Activated naive CD4-positive, alpha-beta T cell treated with anti-CD3 and anti-CD28 coated beads, Interleukin-2, amount 10 ng/mL, durations not matched to agents 7 days and 5 days (primary cell): ENCODE measurements at places on chromosomes 16 and 17.

DNA sequence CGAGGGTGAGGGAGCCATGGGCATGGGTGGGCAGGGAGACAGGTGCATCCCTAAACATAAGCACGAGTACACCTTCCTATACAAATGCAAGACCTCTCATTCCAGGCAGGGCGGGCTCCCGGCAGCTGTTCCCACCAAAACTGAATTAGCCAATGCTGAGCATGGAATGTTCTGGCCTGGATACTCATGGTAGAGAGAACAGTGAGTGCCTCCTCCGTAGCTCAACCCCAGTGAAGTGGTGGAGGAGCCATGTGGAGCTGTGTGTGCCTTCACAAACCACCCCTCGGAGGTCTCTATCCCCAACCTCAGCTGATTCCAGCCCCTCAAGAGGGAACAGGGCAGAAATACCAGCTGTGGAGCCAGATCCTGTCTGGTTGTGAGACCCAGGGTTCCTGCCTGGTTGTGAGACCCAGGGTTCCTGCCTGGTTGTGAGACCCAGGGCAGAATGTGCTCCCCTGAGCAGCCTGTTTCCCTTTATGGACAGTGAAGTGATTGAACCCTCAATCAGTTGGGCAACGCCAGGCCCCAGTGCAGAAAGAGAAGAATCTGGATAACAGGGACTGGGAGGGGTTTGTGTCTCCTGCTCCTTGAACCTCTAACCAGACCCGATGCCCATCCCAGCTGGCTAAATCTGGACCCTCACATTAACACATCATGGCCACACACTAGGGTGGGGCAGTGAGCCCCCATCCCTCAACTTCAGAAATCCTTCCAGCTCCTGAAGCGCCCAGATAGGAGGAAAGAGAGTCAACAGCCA is 2.4 kb upstream of the CDH16 start:
- H3K4me3 ChIP-seq = no peak overlapping the region
- no peak overlapping the region for H3K27ac ChIP-seq
- no peaks in the 10 kb centered on the region for H3K36me3 ChIP-seq
- H3K4me1 ChIP-seq = peaks cover 16% of the 10 kb centered on the region
- peaks cover 91% of the 10 kb centered on the region for H3K27me3 ChIP-seq

GRCh38 chr17:12730931-12731521 is 58.3 kb upstream of the ARHGAP44 start:
- H3K36me3 ChIP-seq = no peaks in the 10 kb centered on the region
- H3K27me3 ChIP-seq = no peaks in the 10 kb centered on the region
- no peak overlapping the region for H3K4me3 ChIP-seq
- no peaks in the 10 kb centered on the region for H3K4me1 ChIP-seq
- no peak for DNase-seq

DNA sequence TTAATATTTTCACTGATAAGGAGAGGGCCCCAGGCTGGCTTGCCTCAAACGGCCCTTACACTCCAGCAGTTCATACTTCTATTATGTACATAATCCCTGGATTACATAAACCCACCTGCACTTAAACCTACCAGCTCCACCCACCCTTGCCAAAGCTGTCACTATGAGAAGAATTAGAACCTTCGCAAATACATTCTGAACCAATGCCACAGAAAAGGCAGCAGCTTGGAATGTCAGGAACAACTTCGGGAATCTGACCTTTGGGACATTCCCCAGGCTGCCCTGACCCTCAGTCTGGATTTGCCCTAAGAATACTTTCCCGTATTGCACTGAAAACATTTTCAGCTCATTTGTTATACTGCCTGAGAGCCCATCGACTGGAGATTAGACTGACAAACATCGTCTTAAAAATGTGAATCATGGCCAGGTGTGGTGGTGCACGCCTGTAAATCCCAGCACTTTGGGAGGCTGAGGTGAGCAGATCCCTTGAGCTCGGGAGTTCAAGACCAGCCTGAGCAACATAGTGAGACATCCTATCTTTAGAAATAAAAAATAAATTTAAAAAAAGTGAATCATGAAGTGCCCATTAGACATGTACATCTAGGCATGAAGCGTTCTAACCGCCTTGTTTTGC is 21.0 kb upstream of the SEC14L1 start:
- peaks cover 10% of the 10 kb centered on the region for H3K4me1 ChIP-seq
- H3K27me3 ChIP-seq = no peaks in the 10 kb centered on the region
- no peak for DNase-seq
- H3K27ac ChIP-seq = no peak overlapping the region
- peaks cover 2% of the 10 kb centered on the region for H3K36me3 ChIP-seq

GRCh38 chr16:52546291-52547003 is 496 bp downstream of the TOX3 start:
- no peak overlapping the region for H3K4me3 ChIP-seq
- H3K27me3 ChIP-seq = peaks cover 38% of the 10 kb centered on the region
- DNase-seq = no peak
- H3K36me3 ChIP-seq = peaks cover 4% of the 10 kb centered on the region
- peaks cover 4% of the 10 kb centered on the region for H3K4me1 ChIP-seq

GRCh38 chr17:29066606-29067005 is 23.7 kb downstream of the PIPOX start:
- H3K4me1 ChIP-seq = no peaks in the 10 kb centered on the region
- no peaks in the 10 kb centered on the region for H3K36me3 ChIP-seq
- H3K27me3 ChIP-seq = peaks cover 21% of the 10 kb centered on the region
- no peak for DNase-seq
- H3K27ac ChIP-seq = no peak overlapping the region
- H3K4me3 ChIP-seq = no peak overlapping the region

DNA sequence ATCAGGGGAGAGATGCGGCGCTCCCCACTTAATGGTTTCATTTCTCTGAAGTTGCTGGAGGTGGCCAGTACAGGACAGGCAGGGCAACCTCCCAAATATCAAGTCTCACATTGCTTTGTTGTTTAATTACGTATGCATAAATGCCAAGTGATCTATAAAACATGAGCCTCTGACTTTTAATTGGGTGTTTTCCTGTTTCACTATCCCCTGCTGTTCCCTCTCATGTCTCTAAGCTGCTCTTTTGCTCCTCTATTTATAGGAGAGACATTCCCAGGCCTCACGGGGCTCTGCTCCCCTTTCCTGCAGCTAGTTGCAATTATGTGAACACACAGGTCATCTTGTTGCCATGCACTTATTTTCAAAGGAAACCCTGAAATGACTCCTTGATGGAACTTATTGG is 1173.5 kb upstream of the GOT2 start:
- no peak overlapping the region for H3K4me3 ChIP-seq
- H3K36me3 ChIP-seq = no peaks in the 10 kb centered on the region
- H3K27ac ChIP-seq = no peak overlapping the region
- H3K27me3 ChIP-seq = no peaks in the 10 kb centered on the region
- no peak for DNase-seq

DNA sequence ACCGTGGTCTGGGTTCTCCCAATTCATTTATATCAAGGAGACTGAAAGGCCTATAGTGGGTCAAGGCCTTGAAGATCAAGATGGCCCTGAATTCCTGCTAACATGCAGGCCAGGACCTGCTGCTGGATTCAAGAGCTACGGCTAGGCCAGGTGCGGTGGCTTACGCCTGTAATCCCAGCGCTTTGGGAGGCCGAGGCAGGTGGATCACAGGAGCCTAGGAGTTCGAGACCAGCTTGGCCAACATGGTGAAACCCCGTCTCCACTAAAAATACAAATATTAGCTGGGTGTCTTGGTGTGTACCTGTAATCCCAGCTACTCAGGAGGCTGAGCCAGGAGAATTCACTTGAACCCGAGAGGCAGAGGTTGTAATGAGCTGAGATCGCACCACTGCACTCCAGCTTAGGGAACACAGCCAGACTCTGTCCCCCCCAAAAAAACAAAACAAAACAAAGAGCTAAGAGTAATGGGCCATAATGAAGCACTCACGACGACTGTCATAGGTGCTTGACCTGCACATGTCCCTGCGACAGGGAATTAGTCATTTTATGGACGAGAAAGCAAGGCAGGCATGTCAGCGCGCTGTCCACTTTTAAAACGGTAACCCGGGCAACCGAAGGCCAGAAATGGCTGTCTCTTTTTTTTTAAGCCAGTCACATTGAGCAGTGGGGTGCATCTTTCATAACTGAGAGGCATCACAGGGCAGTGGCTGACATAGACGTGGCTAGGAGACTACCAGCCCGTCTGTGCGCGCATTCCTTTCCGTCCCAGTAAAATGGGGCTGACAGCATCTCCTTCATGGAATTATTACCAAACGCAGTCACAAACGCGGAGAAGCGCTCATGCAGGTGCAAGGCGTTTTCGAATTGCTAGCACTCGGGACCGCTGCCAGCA is 1.0 kb upstream of the FBRS start:
- H3K4me3 ChIP-seq = peak overlapping the region; percentile 73
- H3K4me1 ChIP-seq = peaks cover 56% of the 10 kb centered on the region
- peak overlapping the region; percentile 93 for H3K27ac ChIP-seq

DNA sequence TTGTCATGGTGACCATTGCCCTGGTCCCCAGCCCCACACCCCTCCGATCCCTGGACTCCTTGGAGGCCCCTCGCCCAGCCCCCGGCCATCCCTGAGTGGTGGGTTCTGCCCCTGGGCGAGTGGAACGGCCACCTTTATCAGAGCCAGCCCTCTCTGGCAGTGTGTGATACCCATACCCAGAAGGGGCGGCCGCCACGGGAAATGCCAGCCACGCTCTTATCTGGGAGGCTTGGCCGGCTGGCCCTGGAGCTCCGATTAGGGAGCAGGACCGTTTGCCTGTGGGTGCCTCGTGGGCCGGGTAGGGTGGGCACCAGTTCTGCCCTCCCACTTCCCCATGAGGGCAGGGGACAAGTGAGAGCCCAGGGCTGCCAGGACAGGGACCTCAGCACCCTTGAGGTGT is 58.3 kb upstream of the ZC3H18 start:
- no peak overlapping the region for H3K27ac ChIP-seq
- DNase-seq = no peak
- no peaks in the 10 kb centered on the region for H3K4me1 ChIP-seq

DNA sequence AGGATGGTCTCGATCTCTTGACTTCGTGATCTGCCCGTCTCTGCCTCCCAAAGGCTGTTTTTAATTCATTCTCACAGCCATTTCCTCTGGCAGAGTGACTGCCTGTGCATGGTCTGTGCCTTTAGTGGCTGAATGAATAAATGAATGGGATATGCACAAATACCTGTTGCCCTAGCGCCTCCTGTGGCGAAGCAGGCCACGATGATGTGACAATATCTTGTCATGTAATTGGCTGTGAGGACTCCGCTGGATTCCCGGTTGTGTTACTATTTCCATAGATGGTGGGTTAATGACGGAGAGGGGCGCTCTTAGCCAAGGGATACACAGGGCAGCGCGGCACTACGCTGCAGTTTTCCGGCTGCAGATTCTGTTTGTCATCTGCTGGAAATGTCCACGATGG is 26.8 kb upstream of the ENDOV start:
- no peak overlapping the region for H3K4me3 ChIP-seq
- H3K36me3 ChIP-seq = peaks cover 73% of the 10 kb centered on the region
- no peaks in the 10 kb centered on the region for H3K27me3 ChIP-seq
- DNase-seq = no peak

GRCh38 chr16:88306860-88307545 is 75.8 kb upstream of the ZNF469 start:
- peaks cover 15% of the 10 kb centered on the region for H3K27me3 ChIP-seq
- no peaks in the 10 kb centered on the region for H3K4me1 ChIP-seq
- H3K27ac ChIP-seq = no peak overlapping the region
- no peaks in the 10 kb centered on the region for H3K36me3 ChIP-seq
- no peak overlapping the region for H3K4me3 ChIP-seq

DNA sequence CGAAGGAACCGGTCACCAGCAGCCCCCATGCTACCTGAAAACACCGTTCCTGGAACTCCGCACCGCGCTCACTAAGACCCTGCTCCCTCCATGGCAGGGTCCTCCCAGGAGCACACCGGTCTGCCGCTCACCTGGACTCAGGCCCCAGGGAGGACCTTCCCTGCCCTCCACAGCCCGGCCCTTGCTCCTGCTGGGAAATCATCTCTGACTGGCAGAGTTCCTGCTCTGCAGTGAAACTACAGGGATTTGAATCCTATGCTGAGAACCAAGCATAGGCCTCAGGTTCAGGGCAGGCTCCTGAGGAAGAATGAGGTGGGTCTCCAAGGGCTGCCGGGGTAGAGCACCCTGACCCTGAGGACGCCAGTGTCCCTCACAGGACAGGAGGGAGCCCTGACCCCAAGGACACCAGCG is 88.5 kb downstream of the KCNJ12 start:
- peaks cover 39% of the 10 kb centered on the region for H3K27me3 ChIP-seq
- peaks cover 15% of the 10 kb centered on the region for H3K4me1 ChIP-seq
- DNase-seq = no peak

DNA sequence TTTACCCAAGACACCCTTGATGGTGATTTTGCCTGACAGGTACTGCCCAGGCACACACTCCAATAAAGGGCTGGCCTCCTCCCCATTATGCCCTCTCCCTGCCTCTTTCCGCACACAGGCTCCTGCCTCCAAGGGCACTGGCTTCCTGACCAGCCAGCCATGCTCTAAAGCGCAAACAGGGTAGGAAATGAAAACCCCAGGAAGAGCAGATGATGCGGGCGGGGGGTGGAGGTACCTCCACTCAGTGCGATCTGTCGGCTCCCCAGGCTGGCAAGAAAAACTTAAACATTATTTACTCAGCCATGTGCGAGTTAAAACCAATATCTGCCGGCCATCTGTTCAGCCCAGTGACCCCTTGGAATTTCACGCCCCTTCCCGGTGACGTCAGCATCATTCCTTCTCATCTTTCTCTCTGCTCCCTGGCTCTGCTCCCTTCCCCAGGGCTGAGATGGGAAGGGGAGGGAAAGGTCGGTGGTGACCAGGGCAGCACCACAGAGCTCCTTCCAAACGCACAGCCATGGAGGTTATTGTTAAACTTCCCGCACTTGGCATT is 262.5 kb downstream of the CBLN1 start:
- H3K27ac ChIP-seq = no peak overlapping the region
- no peak overlapping the region for H3K4me3 ChIP-seq
- no peaks in the 10 kb centered on the region for H3K36me3 ChIP-seq
- H3K4me1 ChIP-seq = no peaks in the 10 kb centered on the region
- no peak for DNase-seq

DNA sequence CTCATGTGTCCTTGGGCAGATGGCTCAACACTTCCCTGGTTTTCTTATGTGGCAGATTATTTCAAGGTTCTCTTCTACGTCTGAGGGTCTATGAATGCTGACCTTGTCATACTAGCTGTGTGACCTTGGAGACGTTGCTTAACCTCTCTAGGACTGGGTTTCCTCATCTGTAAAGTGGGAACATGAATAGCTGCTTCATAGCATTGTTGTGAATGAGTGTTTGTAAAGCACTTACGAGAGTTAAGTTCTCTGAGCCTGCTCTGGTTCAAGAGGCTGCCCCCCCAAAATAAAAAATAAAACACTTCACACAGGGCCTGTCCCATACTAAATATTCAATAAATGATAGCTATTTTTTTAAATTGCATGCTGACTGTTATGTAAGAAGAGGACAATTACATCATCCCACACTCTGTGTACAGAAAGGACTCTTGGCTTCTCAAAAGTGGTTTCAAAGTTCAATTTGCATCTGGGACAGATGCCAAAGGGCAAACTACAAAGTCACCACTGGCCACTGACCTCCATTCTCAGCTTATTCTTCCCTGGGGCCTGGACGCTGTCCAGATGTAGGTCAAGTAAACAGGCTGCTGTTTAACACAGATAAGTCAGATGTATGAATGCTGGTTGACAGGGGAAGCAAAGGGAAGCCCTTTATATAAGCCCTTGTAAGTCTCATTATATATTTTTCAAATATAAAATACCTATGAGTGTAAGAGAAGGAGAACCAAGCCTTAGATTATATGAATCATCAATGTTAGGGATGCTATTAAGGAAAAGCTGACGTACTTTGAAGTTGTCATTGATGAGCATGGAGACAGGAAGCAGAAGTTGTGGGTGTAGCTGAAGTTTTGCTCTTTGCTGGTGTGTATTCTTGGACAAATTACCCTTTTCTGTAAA is 15.4 kb upstream of the NDEL1 start:
- H3K27me3 ChIP-seq = peaks cover 63% of the 10 kb centered on the region
- no peak overlapping the region for H3K27ac ChIP-seq
